ENCODE measurements at places on chromosomes 4 and X.
A peak's percentile ranks its signal among the peaks of the same experiment; 100 is the strongest.

- DNase-seq, result no peak
Measured at GRCh38 chrX:136797787-136798186, 17.1 kb upstream of the ARHGEF6 start.

- DNase-seq, result peak; percentile 79
Measured at GRCh38 chr4:7050481-7051143, 7.4 kb downstream of the TADA2B start.

DNA sequence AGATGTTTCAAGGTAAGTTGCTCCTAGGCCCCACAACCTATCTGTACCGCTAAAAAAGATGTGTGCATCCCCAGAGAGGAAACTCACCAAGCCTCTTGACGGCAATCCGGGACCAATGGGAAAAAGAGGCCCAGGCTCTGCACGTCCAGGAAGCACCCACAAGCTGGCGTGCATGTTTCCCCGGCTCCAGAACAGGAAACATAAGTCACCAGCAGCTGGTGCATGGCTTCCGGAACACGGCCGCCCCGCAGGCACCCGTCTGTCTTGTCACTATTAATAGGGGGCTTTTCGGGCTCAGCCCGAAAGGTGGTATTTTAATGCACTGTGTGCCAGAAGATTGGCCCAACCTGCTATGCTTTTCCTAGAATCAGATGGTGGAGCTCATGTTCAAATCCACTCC, 22.2 kb downstream of the CRMP1 start:
- DNase-seq, result no peak

DNA sequence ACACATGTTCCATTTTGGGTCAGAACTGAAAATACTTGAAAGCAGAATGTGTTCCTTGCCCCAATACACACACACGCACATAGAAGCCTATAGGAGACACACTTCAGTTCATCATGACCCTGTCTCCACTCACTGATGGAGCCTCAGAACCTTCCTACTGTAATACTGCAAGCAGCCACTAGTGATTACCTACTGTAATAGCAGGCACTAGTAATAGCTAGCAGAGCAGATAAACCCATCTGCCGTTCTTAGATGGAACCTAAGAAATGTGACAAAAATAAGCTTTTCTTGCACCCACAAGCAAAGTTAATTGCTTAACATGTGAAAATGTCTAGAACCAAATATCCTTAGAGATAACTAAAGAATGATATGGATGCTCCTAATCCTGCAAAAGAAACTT, 13.6 kb downstream of the AMTN start:
- DNase-seq, result no peak

- DNase-seq, result no peak
Measured at GRCh38 chrX:1103360-1103759, 109.1 kb downstream of the CRLF2 start.

- DNase-seq, result no peak
Measured at GRCh38 chrX:21963731-21964405, 23.4 kb downstream of the SMS start.

- DNase-seq, result no peak
Measured at GRCh38 chr4:155914782-155915181, 11.3 kb downstream of the TDO2 start.

GRCh38 chrX:138711399-138712347, at the start of gene FGF13:
TSS of gene FGF13 (minus strand) at chrX:138711717. CDS start at chrX:138711003, 714 bp downstream.
- DNase-seq, result peak; percentile 38

GRCh38 chr4:113312529-113312928, 263.1 kb downstream of the ANK2 start:
- no peak for DNase-seq

GRCh38 chr4:5045097-5045496, 6.2 kb upstream of the STK32B start:
- DNase-seq, result peak; percentile 38

- peak; percentile 33 for DNase-seq
Measured at GRCh38 chr4:8710416-8710815, 117.9 kb downstream of the CPZ start.

DNA sequence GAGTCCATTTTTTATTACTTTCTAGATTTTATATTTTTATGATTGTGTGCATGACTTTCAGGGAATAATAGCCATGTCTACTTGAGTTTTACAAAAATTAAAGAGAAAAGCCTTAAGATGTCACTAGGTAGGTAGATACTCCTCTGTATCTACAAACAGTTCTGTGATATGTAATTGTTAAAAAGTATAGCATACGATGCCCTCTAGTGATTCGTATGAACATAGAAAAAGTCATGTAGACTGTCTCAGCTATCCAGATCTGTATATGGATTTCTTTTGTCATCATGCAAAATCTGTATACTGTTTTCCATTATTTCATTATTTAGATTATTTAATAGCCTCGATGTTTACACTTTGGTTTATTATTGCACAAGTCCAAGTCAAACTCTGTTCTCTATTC, 856.6 kb downstream of the CENPC start:
- DNase-seq, result no peak

- no peak for DNase-seq
Measured at GRCh38 chr4:105998171-105999063, 103.1 kb downstream of the NPNT start.

Data from left lobe of liver (tissue), 2 donors.